ENCODE measurements at places on chromosomes 1 and 21. TPM values are rescaled to one million over a fixed set of nuclear protein-coding genes. Genes with fewer than 3 reads are reported as not detected.

GRCh38 chr1:236718328-236718727 is 32.0 kb downstream of the ACTN2 start:
- DNase-seq, result no peak

DNA sequence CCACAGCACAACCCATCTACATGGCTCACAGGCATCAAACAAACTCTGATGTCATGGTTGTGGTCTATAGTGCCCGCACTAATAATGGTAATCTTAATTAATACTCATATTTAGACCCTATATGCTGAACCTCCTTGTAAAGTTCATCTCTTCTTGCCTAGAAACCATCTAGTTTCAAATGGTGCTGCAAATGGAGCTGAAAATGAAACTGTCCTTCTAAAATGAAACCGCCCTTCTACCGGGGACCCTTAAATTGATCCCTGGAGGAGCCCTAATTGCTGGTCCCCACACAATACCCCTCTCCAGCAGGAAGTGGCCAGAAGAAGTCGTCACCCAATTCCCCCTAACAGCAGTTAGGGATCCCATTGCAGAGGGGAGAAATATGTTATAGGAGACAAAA is 612.6 kb downstream of the MRPL39 start:
- no peak for DNase-seq

DNA sequence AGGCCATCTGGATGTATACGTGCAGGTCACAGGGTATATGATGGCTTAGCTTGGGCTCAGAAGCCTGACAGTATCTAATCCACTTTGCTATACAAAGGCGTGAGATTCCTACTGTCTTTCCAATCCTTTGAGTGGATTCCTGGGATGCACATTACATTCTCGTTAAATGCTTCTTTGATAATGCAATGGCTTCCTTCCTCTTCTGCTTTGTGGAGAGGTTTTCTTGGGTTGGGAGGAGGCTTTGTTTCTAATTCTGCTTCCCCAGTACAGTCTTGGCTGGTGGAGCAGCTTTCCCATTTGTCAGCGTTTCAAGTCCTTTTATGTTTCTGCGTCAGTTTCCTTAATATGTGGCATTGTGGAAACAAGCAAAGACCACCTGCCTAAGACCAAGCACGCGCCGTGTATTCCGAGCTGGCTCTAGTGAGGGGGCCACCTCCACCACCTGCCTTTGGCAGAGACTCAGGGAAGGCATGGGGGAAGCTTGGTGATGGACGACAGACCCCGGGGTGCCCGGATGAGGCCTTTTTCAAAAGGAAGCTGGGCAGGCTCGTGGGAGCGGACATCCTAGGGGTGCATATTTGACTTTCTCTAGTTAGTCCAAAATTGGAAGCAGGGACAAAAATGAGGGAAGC is 72.7 kb downstream of the WDR4 start:
- no peak for DNase-seq

The AHCYL1 gene
- total RNA-seq, result 34.2 TPM

The SPRR5 gene
- total RNA-seq, result not detected

DNA sequence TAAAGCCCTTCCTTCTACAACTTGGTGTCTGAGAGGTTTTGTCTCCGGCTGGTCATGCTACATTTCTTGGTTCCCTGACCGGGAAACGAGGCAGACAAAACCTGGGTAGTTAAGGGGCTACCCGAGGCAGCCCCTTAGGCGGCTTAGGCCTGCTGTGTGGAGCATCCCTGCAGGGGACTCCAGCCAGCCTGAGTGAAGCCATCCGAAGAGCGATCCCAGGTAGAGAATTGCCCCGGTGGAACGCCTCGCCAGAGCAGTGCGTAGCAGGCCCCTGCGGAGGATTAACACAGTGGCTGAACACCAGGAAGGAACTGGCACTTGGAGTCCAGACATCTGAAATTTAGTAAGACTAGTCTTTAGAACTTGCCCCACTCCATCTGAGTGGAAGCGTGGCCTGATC is 21.2 kb upstream of the MYOCOS start:
- no peak for DNase-seq

The ACOT11 gene
- total RNA-seq, result 16.9 TPM

The RIIAD1 gene
- not detected for total RNA-seq

- no peak for DNase-seq
These were observed 235.2 kb upstream of the IRF2BP2 start for GRCh38 chr1:234845097-234845660.

The DSCAM gene
- 0.42 TPM for total RNA-seq

The CNKSR1 gene
- total RNA-seq, result 9.7 TPM

DNA sequence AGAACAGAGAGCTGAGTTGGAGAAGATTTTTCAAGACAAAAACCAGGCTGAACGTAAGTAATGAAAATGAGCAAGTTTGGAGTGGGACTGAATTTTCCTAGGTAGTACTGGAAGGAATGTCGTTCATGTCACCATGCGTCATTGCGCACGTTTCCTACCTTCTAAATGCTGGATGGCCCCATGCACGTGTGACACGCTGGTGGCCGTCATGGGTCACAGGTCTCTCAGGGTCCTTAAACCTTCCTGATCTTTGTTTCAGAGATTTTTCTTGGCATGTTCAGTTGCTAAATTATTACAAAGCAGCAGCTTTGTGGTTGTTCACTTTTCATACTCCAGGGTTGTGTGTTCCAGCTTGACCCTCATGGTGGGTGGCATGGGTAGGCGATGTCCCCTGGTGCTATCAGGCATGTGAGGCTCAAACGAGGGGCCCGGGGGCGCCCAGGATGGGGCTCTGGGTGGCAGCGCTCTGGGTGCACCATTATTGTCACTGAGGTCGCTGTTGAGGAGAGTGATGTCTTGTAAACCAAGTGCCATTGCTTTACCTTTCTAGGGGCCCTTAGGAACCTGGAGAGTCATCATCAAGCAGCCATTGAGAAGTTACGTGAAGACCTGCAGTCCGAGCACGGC is 25.3 kb downstream of the PCNT start:
- no peak for DNase-seq

The RAB7B gene
- 2.1 TPM for total RNA-seq

DNA sequence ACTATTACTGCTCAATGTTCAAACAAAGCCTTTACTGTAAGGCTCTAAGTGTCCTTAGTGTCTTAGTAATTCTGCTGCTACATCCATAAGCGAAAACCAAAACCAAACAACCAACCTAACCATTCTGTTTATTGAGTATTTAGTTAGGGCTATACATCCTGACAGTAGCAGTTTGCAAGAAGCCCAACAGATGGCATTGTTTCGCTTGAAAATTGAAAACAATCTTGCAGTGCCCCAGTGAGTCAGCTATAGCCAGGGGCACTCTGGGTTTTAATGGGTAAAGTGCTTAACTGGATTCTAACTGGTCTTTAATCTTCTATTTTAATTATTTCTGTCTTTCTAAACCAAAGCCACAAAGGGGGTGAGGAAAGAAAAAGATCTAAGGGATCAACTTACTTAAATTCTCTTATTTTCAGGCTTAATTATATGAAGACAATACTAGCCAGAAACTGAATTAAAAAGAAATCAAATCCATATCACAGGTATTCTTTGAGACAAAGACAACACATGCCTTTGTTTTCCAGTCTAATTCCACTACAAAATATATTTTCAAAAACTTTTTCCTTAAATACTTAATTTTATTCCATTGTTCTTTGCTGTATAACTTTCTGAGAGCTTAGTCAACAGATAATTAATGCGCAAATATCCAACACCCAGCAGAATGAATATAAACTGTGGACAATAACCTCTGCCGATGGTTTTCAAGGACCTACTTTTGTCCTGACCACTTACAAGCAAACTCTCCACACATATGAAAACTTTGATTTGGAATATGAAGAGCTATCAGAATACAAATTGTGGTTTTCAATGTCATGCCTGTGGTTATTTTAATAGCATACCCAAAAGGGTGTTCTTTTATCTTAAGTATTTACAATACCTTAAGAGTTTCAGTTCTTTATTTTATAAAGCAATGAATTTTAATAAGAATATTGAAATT is 15.2 kb downstream of the POGZ start:
- DNase-seq, result peak; percentile 78

GRCh38 chr1:3076363-3076740 is 7.3 kb downstream of the PRDM16 start:
- DNase-seq, result no peak

- no peak for DNase-seq
These were observed 93.4 kb downstream of the PRDM16 start for GRCh38 chr1:3162322-3162882.

The SMIM1 gene
- total RNA-seq, result 28.4 TPM

- no peak for DNase-seq
These were observed 32.7 kb downstream of the RIPK4 start for GRCh38 chr21:41733951-41734689.

The TRAF3IP3 gene
- 1.3 TPM for total RNA-seq

- no peak for DNase-seq
These were observed 67.9 kb upstream of the DYNLT5 start for GRCh38 chr1:66684353-66684752.

- peak; percentile 52 for DNase-seq
These were observed 100.0 kb upstream of the HNRNPU start for GRCh38 chr1:244964112-244964971.

DNA sequence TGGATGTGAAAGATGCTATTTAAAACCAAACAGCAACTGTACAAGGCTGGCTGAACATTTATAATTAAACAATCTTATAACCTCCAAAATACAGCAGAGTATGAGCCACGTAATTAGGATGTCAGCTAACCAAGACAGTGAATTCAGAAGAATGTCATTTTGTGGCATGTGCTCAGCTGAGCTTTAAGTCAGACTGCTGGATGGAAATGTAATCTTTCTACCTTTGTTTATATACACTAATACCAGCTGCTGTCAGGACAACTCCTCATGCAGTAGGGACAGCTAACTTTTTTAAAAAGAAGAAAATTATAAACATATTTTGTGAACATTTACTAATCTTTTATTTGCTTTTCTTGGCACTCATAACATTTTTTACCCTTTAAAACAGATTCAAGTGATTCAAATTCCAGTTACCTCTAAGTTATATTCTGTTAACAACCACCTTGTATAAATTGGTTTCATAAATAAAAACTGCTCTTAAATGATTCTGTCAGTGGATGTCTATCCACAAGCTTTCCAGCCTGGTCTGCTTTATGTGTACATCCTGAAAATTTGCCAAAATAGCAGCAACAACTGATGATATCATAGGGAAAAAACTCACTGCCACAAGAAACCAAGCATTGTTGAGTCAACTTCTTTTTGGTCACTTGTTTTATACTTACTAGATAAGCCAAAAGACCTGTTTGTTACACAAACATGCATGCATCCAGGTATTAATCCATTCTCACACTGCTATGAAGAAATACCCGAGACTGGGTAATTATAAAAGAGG is 36.1 kb downstream of the DPH5 start:
- peak; percentile 85 for DNase-seq

The HSPB7 gene
- 744 TPM for total RNA-seq

DNA sequence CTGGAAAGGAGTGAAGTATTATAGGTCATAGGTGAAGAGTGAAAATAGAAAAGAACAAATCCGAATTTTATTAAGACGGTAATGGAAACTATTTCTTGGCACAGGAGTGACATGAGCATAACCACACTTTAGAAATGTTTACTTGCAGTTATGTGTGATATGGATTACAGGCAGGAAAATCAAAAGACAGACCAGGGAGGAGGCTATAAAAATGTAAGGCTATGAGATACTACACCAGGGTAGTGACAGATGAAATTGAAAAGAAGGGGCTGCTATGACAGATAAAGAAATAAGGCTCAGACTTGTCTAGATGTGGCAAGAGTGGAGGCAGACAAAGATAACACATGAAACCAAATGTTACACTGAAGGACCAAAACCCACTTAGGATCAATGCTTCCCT is 31.7 kb downstream of the GPATCH2 start:
- no peak for DNase-seq

GRCh38 chr1:88890791-88891317 is 513 bp downstream of the GTF2B start:
- peak; percentile 62 for DNase-seq

The APOBEC4 gene
- total RNA-seq, result not detected

DNA sequence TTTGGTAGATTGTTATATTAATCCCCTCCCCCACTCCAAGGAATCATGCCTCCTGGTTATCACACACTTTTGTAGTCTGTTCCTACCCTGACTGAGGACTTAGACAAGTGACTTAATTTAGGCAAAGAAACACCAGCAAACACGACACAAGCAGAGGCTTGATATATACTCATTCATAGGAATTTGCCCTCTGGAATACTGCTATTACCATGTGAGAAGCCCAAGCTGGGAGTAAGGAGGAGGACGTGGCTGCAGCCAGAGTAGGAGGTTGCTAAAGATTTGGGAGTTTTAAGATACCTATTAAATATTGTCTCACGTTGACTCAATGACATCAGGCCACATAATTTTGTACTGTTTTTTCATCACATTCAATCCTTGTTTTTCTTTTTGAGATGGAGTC is 100.2 kb downstream of the LRRC53 start:
- DNase-seq, result no peak

GRCh38 chr1:154263465-154264332 is 8.7 kb upstream of the HAX1 start:
- no peak for DNase-seq
